Memory B cell (primary cell): ENCODE measurements at places on chromosomes 2 and 18.

GRCh38 chr2:8803658-8804379 lies 33.6 kb downstream of the KIDINS220 start:
- DNase-seq, result no peak

- DNase-seq, result no peak
These were observed 114.3 kb upstream of the MCFD2 start for GRCh38 chr2:47029737-47030524.

DNA sequence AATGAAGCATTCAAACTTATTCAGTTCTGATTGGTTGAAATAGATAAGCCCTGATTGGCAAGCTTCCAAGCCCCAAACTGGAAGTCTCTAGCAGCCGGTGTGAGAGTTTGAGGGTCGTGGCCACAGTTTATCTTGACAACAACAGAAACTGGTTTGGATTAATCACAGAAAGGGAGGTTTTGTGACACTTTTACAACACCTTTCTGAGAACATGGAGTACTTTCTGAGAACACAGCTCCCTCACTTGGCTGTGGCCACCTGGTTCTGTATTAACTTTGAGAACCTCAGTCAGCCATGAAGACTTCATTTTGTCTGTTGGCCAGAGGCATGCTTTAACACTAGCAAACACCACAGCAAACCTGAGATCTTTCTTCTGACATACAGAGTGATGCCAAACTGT lies 280.7 kb upstream of the VWC2L start:
- DNase-seq, result no peak

DNA sequence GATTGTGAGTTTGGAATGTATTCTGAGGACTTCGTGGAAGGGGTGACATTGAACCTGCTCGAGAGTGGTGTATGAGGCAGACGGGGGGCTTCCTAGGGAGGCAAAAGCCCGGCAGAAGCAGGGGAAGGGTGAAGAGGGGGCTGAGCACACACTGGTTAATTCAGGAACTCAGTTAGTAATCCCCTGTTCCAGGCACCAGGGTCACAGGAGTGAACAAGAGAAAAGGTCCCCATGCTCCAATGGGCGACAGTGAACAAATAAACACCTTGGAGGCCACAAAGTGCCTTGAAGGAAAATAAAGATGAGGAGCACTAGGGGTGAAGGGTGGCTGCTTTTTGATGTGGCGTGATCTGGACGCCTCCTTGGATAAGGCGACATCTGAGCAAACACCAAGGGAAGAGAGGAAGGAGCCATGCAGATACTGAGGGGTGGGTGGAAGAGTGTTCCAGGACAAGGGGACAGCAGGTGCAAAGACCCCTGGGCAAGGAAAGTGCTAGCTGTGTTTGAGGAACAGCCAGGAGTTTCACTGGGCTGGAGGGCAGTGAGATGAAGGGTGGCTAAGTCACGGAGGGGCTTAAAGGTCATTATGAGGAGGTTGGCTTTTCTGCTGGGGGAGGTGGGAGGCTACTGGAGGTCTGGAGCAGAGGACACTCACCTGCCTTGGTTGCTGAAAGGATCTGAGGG lies 26.7 kb upstream of the ASB18 start:
- DNase-seq, result no peak

GRCh38 chr2:191321861-191322662 lies 76.9 kb downstream of the MYO1B start:
- peak; percentile 13 for DNase-seq

DNA sequence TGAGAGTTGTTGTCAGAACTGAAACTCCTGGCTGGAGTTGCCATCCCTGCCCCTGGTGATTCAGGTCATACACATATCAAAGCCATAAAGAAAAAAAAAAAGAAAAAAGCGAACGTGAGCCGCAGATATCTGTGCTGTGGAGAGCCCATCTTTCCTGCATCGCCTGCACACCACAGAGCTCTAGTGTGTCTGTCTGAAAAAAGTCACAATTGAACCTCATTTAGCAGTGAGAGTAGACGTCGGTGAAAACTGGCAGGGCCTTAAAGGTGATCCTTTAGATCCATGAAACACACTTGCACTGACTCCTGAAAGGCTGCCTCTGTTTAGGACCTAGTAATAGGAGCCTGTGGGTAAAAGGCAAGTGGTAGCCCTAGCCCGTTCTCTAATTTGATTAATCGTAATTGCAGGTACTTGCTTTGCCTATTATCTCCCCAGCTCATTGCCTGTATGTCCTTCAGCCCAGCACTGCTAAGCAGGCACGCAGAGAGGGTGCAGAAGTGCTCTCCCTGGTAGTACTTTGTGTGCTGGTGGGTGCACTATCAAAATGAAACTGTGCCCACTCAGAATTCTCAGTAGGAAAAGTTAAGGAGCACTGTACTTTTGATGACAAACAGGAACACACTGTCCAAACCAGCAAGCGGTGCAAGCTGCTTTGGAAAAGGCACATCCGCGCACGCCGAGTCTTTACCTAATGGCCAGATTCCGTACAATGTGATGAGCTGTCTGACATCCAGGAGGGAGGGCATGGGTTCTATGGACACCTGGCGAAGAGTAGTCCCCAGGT lies 103.5 kb upstream of the ASB18 start:
- DNase-seq, result no peak

DNA sequence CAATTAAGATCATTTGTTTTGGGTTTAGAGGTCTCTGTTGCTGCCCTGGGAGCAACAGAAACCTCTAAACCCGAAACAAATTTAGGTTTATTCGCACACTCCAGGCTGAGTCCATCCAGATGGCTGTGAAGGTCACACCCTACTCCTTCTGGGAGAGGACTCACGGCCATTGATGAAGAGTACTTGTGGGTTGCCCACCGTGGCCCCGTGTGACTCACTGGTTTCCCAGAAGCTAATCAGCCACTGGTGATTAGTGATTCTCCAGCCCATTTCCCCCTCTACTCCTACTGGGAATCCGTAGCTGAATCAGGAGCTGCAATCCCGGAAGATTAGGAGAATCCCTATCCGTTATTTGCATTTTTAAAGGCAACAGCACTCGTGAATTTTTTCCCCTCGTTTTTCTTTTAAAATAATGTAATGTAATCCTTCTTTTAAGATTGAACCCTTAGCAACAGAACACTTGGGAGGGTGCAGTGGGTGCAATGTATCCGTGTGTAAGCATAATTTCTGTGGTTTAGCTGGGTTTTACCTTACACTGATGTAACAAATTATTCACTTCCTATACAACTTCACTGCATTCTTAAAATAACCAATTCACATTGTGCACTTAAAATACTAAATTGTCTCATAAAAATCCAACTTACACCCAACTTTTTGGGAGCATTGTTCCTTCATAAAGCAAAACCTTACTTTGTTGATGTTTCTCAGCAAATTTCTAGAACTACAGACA lies 27.5 kb upstream of the EPAS1 start:
- no peak for DNase-seq

- DNase-seq, result no peak
These were observed 44.5 kb upstream of the C2orf74 start for GRCh38 chr2:61117534-61117933.
